ENCODE measurements at places on chromosomes 13 and 19.

GRCh38 chr13:106942563-106942962, 374.6 kb upstream of the ARGLU1 start:
- no peak for DNase-seq

GRCh38 chr19:54464630-54465425, 1.2 kb upstream of the LENG9 start:
- DNase-seq = peak; percentile 94

GRCh38 chr13:77545626-77546412, 10.3 kb downstream of the SCEL start:
- no peak for DNase-seq

DNA sequence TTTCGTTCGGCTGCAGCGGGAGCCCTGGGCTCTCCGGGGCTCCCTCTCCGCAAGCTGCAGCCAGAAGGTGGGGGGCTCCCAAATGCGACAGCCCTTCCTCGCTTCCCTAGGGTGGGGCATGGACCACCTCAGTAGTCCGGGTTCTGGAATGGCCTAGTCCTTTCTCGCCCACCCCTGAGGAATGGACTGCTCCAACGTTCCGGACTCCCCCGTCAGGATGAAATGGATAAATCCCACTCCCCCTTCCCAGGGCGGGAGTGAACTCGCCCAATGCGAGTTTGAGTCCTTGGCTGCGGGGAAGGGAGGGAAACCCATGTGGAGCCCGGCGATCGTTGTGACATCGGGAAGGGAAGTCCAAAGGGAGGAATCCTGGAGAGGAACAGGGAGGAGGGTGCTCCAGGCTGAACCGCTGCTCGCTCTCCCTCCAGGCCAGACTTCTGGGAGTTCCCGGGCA, 5.5 kb downstream of the HRC start:
- DNase-seq = no peak

GRCh38 chr19:48663667-48664066, 9.2 kb downstream of the NTN5 start:
- DNase-seq = no peak

DNA sequence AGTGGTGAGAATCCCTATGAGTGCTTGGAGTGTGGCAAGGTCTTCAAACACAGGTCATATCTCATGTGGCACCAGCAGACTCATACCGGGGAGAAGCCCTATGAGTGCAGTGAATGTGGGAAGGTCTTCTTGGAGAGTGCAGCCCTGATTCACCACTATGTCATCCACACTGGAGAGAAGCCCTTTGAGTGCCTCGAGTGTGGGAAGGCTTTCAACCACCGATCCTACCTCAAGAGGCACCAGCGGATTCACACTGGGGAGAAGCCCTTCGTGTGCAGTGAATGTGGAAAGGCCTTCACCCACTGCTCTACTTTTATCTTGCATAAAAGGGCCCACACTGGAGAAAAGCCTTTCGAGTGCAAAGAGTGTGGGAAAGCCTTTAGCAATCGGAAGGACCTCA, 18.7 kb upstream of the AURKC start:
- DNase-seq = no peak

DNA sequence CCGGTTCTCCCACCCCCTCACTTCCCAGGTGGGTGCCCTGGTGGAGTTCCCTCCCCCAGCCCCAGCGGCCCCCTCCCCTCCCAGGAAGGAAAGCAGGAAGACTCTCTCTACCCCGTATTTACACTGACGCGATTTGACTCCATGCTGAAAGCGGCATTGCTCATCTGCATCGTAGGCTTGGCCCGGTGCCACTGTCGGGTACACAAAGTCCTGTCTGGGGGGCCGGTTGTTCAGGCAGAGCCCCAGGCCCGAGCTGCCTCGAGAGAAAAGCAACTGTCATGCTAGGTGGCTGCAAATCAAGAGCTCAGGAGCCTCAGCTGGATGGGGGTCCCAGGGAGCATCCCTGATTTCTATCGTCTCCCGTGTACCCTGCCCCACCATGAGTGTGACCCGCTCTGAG, 14.9 kb downstream of the ADAMTS10 start:
- no peak for DNase-seq

DNA sequence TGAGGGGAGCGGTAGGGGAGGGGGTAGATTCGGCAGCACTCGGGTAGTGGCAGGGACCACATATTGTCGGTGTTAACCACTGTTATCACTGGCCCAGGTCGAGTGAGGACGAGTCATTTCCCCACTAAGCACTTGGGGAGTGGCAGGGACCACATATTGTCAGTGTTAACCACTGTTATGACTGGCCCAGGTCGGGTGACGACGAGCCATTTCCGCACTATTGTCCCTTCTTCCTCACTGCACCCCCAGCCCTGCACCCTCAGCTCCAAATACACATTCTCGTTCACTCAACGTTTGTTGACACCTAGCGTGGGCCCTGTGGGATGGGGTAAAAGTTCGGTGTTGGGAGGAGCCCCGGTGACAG, 467 bp upstream of the CLN5 start:
- DNase-seq = peak; percentile 86

DNA sequence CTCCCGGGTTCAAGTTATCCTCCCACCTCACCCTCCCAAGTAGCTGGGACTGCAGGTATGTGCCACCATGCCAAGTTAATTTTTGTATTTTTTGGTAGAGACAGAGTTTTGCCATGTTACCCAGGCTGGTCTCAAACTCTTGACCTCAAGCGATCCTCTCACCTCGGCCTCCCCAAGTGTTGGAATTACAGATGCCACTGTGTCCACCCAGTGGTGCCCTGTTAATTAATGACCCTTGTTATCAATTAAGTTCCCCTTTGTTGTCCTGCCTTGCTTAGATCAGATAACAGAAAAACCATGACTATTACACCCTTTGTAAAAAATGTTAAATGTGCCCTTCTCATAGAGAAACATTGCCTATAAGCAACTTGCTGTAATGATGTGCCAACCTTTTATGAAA, 34.4 kb upstream of the IGFL1 start:
- DNase-seq = no peak

DNA sequence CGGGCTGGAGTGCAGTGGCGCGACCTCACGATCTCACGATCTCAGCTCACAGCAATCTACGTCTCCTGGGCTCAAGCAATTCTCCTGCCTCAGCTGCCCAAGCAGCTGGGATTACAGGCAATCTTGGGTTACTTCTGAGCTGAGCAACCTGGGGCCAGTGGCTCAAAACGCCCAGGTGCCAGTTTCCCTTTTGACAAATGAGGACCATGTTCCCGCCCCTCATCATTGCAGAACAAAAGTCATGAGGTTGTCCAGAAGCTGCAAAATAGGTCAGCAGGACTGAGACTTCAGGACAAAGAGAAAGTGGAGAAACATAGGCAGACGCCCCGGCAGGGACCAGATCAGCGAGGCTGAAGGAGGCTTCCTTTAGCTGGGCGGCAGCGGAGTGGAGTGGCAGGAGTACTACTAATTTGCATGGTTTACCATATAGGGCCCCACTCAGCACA, 3.3 kb upstream of the ADGRE5 start:
- no peak for DNase-seq

GRCh38 chr13:80131204-80131603, 209.7 kb downstream of the SPRY2 start:
- DNase-seq = no peak

- DNase-seq = no peak
Observed at GRCh38 chr19:38917921-38918491, 6.0 kb upstream of the CCER2 start.

DNA sequence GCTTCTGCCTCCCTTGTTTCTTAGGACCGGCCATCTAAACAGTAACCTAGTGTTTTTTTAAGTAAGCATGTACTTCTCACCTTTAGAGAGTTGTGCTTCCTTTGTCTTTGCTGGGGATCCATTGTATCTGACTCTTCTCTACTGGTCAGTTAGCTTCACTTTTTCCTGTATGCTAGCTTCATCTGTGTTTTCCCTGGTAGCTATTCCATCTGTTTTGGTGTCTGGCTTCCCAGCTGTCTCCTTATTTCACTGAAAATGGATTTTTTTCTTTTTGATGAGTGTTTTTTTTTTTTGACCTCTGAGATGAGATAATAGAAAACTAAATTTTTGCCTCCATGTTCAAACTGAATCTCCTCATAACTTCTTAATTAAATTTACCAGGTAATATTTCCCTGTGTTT, 637.0 kb upstream of the SLC10A2 start:
- no peak for DNase-seq

GRCh38 chr13:91372911-91373310, 25.4 kb downstream of the MIR17HG start:
- DNase-seq = no peak

- DNase-seq = no peak
Observed at GRCh38 chr19:23002690-23003422, at the start of gene ZNF728. Gene ZNF728, minus strand, starts transcription at chr19:23003176. Its CDS starts 146 bp downstream, at chr19:23003030.

DNA sequence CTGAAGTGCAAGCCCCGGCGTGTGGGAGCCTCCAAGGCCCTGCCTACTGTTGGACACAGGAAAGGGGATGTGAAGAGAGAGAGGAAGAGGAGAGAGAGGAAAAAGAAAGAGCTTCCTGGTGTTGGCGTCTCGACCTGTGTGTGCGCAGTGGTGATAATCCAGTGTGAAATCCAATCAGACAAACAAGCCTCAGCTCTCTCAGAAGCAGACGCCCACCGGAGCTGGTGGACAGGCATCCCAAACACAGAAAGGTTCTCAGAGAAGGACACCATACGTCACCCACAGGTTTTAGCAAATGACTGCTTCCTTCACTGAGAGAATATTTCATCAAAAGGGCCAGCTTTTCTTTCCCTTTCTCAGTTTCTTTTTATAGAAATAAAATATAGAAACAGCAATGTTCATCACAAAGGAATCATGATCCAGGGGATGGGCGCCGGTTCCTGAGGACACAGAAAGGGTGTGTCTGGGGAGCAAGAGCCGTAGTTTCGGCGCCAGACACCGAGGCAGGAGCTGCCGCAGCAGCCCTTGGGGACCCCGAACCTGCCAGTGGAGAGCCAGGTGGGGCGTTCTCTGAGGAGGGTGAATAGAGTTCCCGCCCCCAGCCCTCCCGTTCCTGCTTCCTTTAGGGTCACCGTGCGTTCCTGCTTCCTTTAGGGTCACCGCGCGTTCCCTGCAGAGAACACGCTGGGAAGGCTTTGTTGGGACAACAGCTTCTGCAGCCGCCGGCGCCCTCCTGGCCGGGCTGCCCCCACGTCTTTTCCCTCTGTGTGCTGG, 145.8 kb upstream of the SOX1 start:
- no peak for DNase-seq

GRCh38 chr13:27269114-27269665, 1.4 kb upstream of the RASL11A start:
- DNase-seq = no peak

GRCh38 chr13:68099631-68100030, 869.5 kb upstream of the PCDH9 start:
- DNase-seq = no peak

- no peak for DNase-seq
Observed at GRCh38 chr13:30734439-30734838, 904 bp upstream of the ALOX5AP start.

DNA sequence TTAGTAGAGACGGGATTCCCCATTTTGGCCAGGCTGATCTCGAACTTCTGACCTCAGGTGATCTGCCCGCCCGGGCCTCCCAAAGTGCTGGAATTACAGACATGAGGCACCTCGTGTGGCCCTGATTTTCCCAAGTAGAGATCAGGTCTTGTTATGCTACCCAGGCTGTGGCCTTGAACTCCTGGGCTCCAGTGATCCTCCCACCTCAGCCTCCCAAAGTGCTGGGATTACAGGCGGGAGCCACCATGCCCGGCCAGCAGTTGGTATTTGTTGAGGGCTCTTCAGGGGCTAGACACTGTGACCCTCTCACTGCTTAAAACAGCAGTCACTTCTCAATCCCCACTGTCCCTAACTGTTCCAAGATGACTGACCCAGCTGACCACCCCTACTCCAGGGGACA, 8.5 kb upstream of the ELAVL3 start:
- DNase-seq = no peak

- no peak for DNase-seq
Observed at GRCh38 chr13:105219651-105220050, 1315.8 kb downstream of the EFNB2 start.

DNA sequence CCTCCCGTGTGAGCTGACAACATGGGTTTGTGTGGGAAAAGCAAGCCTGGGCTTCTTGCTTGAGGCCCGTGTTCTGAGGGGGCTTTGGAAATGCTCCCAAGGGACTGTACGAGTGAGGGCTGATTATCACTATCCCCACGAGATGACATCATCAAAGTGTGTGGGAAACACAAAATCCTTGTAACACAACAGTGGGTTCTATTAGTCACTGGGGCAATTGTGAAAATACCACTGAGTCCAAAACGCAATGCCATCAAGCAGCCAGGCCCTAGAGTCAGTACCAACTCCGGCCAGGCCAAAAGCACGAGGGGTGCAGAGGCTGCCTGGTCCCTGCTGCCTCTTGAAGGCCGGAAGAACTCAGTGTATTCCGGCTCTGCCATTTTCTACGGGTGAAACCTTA, 29.6 kb downstream of the CAPS start:
- DNase-seq = no peak

DNA sequence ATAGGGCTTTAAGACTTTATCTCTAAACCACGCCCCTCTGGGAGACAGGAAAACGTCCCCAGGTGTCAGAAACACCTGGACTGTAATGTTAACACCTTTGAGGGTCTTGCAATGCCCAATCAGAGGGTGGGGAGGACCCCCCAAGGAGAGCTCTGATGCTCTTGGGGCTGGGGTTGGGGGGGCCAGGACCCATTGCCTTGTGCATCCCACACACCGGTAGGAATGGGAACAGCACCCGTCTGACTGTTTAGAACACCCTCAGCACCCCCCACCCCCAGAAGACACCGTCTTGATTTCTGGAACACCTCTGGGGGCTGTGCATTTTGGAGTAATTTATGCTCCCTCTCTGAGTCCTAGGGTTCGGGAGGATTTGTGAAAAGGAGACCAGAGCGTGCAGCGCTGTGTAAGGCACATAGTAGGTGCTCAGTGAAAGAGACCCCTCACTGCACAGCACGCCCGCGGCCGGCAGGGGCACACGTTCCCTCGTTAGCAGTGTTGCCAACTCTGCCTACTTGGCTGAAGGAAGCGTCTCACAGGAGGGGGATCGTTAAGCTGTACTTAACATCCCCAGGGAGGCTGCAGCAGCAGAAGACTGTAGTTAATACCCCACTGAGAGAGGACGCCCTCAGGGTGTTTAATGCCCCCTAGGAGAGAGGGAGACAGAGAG, 2.8 kb upstream of the ERFL start:
- DNase-seq = no peak

DNA sequence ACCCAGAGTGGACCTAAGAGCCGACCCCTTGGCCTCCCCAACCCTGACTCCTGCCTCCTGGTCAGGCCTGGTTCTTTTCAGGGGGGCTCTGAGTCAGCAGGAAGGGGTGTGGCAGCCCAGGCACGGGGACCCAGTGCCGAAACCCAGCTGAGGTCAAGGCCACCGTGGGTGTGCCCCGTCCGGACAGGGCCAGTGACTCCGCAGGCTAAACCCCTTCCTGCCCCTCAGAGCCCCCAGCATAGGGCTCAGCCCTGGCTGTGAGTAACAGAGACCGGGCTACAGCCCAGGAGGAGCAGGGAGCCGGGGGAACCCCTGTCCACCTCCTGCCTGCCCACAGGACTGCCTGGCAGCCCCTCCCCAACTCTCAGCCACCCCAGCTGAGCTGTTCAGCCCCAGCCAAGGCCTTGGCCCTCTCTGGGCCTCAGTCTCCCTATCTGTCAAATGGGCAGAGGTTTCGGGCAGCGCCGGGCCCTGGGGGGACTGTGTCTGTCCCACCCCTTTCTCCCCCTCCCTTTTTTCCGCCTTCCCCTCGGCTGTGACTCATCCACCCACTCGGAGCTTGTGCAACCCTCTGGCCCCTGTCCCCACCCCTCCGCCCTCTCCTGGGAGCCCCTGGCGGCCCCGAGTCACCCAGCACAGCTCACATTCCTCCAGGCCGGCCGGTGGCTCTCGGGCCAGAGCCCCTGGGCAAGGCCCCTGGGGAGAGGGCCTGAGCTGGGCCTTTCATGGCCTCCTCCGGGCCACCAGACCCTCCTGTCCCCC, 8.6 kb downstream of the ZBTB7A start:
- DNase-seq = peak; percentile 65

GRCh38 chr19:10763828-10764339, 46.0 kb downstream of the DNM2 start:
- no peak for DNase-seq
